Neural progenitor cell (in vitro differentiated cells): ENCODE measurements at places on chromosomes 1 and 21. TPM values are rescaled to one million over a fixed set of nuclear protein-coding genes. Genes with fewer than 3 reads are reported as not detected.

The LMO4 gene
- 94.8 and 112 TPM in 2 replicates for total RNA-seq

The IQGAP3 gene
- 31.5 and 59.2 TPM in 2 replicates for total RNA-seq

The ADAM30 gene
- total RNA-seq = not detected in 2 replicates

The RABGGTB gene
- total RNA-seq = 78.0 and 132 TPM in 2 replicates

The S100A7A gene
- not detected in 2 replicates for total RNA-seq

The PGBD2 gene
- total RNA-seq = 7.9 and 11.2 TPM in 2 replicates

The KCTD3 gene
- total RNA-seq = 52.7 and 70.1 TPM in 2 replicates

The OR2G6 gene
- total RNA-seq = not detected in 2 replicates

The REN gene
- not detected in 2 replicates for total RNA-seq

The STIL gene
- total RNA-seq = 49.0 and 59.0 TPM in 2 replicates

The ACOT11 gene
- total RNA-seq = 0.51 and 1.7 TPM in 2 replicates

The EPHA2 gene
- 14.9 and 40.9 TPM in 2 replicates for total RNA-seq

The EXO1 gene
- total RNA-seq = 32.2 and 54.8 TPM in 2 replicates

The LIN28A gene
- total RNA-seq = 1,311 and 1,384 TPM in 2 replicates

The CFHR5 gene
- not detected in 2 replicates for total RNA-seq

The HJV gene
- not detected in 2 replicates for total RNA-seq

The C1orf141 gene
- not detected in 2 replicates for total RNA-seq

The C1orf94 gene
- total RNA-seq = 0.19 and 0.37 TPM in 2 replicates

The MCOLN3 gene
- 0.47 and 0.65 TPM in 2 replicates for total RNA-seq

The TDRD5 gene
- total RNA-seq = 0.09 TPM in 2 replicates

The RHCE gene
- 0.22 and 0.43 TPM in 2 replicates for total RNA-seq

The ANGEL2 gene
- total RNA-seq = 70.6 and 101 TPM in 2 replicates

The GLUL gene
- total RNA-seq = 428 and 695 TPM in 2 replicates

The FGR gene
- not detected in 2 replicates for total RNA-seq

The FMO2 gene
- total RNA-seq = 0.47 TPM in 1 of 2 replicates, not detected in the other

The PTGFRN gene
- 41.5 and 53.2 TPM in 2 replicates for total RNA-seq

The C1orf216 gene
- total RNA-seq = 4.4 and 8.0 TPM in 2 replicates

The PARP1 gene
- total RNA-seq = 237 and 345 TPM in 2 replicates

The S100A9 gene
- not detected in 2 replicates for total RNA-seq

The KIF21B gene
- total RNA-seq = 6.4 and 15.6 TPM in 2 replicates

The FCMR gene
- total RNA-seq = not detected in 2 replicates

The PPFIA4 gene
- 21.5 and 23.5 TPM in 2 replicates for total RNA-seq

The SLAMF7 gene
- total RNA-seq = not detected in 2 replicates

The AGT gene
- total RNA-seq = 0.15 and 0.80 TPM in 2 replicates
